ENCODE measurements at places on chromosomes 7 and 10.

- DNase-seq, result no peak
Observed at GRCh38 chr10:116143673-116144222, 129.3 kb downstream of the GFRA1 start.

DNA sequence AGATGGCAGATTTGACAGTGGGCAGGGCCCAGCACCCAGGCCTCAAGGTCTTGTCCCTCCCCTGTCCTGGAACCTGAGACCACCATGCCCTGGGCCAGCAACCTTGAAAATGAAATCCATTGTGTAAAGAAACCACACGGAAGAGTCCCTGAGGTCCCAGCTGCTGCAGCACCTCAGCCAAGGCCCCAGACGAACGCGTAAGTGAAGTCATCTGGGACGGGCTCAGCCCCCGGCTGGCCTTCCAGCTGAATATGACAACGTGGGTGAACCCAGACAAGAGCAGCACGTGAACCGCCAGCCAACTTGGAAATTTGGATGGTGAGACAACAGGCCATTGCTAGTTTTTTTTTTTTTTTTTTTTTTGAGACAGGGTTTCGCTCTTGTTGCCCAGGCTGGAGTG, 70.3 kb downstream of the CYTH3 start:
- DNase-seq, result no peak

DNA sequence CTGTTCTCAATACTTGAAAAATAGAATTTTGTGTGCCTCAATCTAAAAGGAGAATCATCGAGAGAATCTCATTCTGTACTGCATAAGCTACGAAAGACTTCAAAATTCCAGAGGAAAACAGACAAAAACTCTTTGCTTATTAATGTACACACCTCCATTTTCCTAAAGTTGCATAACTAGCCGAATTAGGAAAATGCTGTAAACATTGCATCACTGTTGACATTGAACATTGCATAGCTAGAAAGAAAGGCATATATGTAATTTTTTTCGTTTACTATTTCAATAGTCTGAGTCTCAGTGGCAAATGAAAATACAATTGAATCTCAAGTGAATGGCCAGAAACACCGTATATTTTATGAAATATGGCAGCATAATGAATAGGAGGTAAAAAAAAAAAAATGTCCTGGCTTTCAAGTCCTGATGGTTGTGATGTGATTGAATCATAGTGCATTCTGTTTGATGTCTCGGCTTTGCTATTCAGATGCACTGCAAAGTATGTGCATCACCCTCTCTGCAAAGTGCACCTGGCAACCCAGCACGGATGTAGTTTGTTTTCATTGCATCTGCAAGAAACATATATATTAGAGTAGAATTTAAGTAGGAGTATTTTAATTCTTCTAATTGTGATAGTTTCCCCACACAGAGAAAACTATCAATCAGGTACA, 196.7 kb downstream of the VTI1A start:
- DNase-seq, result no peak

DNA sequence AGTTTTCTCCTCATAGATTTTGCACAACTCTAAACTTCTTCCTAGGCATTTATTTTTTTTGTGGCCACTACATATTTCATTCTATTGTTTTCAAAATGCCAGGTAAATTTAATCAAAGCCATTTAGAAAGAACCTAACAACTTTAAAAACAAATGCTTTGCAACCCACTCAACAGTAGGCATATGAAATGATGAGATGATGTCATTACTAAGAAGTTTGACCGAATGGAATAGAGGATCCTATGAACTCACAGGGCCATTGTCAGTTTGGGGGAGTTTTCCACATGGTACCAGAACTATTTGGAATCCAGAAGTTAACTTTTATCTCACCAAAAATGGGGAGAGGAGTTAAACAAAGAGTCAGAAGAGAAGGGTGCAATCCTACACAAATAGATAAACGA, 100.7 kb upstream of the INHBA start:
- no peak for DNase-seq

- no peak for DNase-seq
Observed at GRCh38 chr10:33410096-33410859, 75.8 kb upstream of the NRP1 start.

DNA sequence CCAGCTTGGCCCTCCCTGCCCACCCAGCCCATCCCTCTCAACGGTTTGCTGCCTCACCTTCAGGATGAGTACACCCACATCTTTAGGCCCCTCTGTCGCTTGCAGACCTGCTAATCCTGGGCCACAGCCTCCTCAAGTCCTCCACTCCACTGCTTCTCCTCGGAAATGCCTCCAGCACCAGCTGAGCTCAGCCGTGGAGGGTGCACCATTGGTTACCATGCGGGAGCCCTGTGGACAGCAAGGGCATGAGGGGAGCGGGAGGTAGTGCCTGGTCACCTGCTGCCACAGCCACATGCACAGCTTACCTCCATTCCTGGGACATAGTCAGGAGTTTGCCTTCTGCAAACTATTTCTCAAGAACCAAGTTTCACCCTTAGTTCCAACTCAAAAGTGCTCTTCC, 286.3 kb upstream of the ZMIZ1 start:
- no peak for DNase-seq

- no peak for DNase-seq
Observed at GRCh38 chr10:107118866-107119265, 45.6 kb downstream of the SORCS1 start.

DNA sequence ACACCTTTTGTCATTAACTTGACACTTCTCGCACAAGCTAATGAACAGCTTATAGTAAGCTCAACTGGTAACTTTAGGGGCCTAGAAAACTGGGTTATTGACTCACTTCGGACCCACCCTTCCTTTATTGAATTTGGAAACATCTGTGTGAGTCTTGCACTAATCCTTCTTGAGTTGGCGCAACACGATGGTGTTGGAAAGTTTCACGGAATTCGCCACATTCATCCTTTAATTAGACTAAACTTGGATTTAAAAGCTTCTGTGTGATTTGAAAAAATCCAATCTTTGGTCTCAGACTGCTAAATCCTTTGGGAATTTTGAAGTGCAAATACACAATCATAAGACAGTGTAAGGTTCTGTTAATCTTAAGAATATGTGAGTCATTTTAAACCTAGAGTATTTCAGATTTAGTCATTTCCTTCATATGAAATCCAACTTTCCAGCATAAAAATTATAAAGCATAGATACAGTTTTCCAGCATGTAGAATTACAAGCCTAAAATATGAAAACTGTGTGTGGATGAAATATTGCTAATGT, 15.1 kb downstream of the FZD8 start:
- DNase-seq, result no peak

- no peak for DNase-seq
Observed at GRCh38 chr10:120460776-120461175, 3.7 kb downstream of the PLPP4 start.

DNA sequence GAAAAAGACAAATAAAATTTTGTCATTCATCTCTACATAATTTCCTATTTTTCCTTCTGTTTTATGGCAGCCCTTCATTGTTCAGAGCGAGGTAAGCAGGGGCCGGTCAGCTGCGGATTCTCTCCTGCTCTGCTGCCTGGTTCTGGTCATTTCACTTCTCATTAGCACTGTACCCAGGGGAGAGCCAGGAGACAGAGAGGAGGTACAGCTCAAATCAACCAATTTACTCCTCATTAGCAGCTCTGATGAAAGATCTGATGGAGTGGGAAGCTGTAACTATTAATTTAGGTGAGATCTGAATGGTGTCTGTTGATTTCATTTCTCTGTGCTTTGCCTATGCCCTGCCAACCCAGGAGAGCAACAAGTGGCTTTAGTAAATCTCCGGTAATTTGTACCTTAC, 241.5 kb upstream of the PFKP start:
- no peak for DNase-seq

DNA sequence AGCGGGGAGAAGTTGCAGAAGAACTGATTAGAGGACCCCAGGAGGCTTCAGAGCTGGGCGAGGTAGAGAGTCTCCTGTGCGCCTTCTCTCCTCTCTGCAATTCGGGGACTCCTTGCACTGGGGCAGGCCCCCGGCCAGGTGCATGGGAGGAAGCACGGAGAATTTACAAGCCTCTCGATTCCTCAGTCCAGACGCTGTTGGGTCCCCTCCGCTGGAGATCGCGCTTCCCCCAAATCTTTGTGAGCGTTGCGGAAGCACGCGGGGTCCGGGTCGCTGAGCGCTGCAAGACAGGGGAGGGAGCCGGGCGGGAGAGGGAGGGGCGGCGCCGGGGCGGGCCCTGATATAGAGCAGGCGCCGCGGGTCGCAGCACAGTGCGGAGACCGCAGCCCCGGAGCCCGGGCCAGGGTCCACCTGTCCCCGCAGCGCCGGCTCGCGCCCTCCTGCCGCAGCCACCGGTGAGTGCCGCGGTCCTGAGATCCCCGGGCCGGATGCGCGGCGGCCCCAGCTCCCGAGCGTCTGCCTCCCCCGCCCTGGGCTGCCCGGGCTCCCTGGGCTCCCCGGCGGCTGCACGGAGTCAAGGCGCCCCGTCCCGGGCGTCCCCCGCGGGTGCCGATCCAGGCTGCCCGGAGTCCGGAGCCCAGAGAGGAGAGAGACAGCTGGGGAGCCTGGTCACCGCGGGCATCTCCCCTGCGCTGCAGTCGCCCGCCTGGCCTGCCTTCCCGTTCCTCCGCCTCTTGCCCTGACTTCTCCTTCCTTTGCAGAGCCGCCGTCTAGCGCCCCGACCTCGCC, at the start of gene PLAU:
Gene PLAU, plus strand, starts transcription at position 369 of the 789 bp plus-strand sequence. CDS start 424 bp downstream, outside the sequence.
- DNase-seq, result no peak
